Cerebellum (tissue), 4 donors: ENCODE measurements at places on chromosomes 2 and 18. TPM values are rescaled to one million over a fixed set of nuclear protein-coding genes. Genes with fewer than 3 reads are reported as not detected.

GRCh38 chr2:118032169-118033013, 18.5 kb upstream of the CCDC93 start:
- DNase-seq, result peak; percentile 28

DNA sequence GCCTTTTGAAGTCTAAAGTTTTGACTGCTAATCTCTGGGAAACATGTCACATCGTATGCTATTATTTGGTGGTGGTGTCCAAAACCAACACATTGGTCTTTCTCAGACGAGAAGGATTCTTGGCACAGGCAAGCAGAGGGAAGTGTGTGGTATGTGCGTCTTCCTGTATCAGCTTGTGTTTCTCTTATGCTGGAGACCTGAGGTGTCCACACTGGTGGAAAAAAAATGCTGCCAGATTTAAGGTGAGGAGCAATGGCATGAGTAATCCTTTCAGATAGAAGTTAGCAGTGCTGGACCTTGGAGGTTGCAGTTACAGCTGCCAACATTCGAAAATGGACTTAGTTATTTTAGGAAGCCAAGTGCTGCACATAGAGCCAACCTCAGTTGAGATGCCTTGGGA, 11.7 kb upstream of the FHL2 start:
- no peak for DNase-seq

DNA sequence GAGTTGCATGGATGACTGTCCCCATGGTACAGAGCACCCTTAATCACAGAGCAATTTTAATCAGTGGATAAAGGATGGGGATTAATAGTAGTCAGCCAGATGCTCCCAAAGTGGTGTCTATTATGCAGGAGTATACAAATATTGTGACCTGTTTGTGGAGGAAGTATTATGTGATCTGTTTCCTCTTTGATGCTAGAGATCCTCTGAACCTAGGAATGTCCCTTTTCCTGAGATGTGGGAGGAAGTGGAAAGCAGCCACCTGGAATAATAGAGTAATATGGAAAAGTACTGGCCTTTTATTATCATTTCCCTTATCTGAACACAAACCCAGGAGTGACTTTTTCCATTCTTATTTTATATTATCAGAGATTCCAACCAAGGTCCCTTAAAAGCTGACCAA, 94.2 kb upstream of the EFEMP1 start:
- no peak for DNase-seq

DNA sequence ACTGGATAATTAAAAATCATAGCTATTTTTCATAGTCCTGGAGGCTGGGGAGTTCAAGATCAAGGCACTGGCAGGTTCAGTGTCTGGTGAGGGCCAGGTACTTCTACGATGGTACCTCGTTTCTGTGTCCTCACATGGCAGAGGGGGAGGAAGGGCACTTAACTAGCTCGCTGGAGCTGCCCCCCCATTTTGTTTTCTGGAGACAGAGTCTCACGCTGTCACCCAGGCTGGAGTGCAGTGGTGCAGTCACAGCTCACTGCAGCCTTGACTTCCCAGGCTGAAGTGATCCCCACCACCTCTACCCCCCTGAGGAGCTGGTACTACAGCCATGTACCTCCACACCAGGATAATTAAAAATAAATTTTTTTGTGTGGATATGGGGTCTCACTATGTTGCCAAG, 40.3 kb downstream of the ASB1 start:
- no peak for DNase-seq

- DNase-seq, result peak; percentile 40
These were observed 782 bp downstream of the MTA3 start for GRCh38 chr2:42569116-42569711.

GRCh38 chr2:168686452-168687191, 115.8 kb upstream of the NOSTRIN start:
- DNase-seq, result no peak

DNA sequence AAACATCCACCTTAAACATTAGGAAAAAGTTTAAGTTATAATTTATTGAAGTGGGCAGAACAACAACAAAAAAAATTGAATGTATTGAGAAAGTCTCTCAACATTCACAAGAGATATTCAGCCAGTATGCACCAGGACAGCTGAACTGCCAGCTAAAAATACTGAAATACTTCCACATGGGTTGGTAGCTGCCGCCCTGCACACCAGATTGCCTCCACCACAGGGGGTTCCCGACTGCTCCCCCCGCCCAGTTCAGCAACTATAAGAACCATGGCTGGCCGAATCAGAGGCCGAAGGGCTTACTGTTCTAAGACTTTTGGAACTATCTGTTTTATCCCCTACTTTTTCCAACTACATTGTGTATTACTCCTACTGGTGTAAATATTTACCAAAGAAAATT, 150.0 kb upstream of the LRP1B start:
- DNase-seq, result peak; percentile 64

DNA sequence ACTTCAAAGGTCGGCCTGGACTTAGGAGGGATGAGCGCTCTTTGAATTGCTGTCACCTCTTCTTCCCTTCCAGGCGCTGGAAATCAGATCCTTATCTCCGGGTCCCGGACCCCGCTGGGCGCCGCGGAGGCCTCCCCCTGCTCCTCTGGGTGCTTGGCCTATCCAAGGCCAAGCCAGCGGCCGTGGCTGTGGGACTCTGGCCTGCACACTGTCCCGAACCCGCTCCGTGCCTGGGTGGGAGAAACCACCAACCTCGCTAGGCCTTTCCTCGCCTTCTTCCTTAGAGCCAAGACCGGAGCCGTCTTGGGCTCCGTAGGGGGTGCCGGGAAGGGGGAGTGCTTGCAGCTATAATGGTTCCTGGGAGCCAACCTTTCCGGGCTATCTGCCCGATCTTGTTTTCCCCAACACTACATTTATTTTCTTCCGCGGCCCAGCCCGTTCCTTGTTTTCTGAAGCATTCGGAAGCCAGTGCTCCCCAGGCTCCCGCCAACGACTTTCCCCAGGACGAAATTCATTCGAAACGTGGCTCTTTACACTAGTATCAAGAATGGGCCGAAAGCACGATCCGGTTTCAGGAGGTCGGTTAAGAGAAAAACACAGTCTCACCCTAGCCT, 2.4 kb downstream of the OSR1 start:
- DNase-seq, result no peak

GRCh38 chr2:98875081-98875728, 60.8 kb downstream of the CRACDL start:
- no peak for DNase-seq

GRCh38 chr2:155645791-155646190, 686.7 kb downstream of the NR4A2 start:
- DNase-seq, result no peak

DNA sequence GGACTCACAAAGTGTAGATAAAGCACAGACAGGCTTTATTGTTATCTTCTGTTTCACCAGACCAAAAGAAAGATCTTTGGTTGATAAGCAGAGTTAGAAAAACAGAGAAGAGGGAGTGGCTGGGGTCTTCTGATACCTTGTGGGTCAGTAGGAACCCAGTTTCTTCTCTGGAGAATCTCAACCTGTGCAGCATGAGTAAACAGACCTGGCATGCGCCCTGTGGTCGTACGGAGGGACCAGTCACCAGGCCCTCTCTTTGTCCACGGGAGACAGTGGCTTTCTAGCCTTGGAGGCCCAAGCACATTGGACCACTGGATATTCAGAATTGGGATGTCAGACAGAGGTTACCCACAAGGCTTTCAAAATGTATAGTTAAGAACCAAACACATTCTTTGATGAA, 418.9 kb upstream of the FANCL start:
- DNase-seq, result no peak

DNA sequence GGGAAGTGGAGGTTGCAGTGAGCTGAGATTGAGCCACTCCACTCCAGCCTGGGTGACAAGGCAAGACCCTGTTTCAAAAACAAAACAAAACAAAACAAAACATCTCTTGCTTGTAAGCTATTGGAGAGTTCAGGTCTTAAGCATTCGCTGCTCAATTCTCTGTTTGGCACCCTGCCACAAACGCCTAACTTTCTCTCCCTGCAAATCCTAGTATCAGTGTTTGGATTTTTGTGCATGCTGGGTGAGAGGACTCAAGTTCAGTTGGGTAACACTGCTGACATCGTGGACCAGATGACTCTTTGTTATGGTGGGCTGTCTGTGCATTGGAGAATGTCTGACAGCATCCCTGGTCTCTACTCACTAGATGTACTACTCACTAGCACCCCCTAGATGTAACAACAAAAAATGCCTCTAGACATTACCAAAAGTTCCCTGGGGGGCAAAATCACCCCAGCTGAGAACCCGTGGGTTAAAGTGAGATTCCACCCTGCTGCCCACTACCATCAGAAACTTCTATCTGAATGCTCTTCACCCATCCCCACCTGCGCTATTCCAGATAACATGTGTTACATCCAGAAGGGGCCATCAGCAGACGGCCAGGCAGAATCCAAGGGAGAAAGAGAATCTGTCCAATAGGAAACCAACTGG, 50.9 kb downstream of the CACNB4 start:
- no peak for DNase-seq

DNA sequence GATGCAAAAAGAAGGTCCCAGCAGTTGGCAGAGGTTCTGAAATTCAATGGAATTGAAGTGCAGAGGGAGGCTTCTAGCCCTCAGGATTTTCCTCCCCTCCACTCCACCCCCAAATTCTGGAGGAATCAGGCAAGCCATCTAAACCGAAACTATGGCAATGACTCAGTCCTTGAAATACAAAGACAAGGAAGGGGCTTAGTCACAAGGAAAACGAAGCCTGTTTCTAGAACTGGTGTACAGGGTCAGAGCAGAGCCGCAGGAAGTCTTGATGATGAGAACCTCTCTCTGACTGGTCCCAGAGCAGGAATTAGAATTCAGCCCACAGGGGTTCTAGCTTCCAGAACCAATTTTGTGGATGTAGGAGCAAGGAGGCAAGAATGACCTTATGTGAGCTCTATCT, 111.7 kb upstream of the SCN1A start:
- no peak for DNase-seq

DNA sequence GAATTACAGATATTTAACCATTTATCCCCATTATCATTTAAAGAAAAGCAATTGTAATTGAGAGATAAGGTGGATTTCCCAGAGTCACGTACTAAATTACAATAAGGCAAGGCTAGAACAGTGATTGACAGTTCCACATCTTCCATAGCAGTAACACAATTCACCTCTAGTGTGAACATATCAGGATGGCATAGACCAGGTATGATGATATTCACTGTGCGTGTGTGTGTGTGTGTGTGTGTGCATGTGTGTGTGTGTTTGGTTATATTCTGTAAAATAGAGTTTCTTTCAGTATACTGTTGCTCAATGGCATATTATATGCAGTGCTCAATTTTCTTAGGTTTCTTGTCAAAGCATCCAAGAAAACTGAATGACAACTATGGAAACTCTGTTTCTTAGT, 1.7 kb downstream of the SCN2A start:
- DNase-seq, result peak; percentile 28

DNA sequence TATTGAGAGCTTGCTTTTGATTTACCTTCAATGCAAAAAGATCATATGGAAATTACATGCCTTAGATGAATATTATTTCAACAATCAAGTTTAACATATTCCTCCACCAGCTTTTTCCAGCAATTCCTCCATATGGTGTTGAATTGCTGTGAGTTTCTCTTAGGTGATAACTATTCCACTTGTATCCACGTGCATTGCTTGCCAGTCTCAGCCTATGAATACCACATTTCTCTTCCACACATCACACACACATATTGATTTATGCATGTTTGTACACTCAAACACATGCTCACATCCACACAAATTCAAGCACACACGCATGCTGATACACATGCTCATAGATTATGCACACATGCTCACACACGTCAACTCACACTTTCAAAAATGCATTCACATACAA, 770.0 kb upstream of the LINC00305 start:
- DNase-seq, result no peak

DNA sequence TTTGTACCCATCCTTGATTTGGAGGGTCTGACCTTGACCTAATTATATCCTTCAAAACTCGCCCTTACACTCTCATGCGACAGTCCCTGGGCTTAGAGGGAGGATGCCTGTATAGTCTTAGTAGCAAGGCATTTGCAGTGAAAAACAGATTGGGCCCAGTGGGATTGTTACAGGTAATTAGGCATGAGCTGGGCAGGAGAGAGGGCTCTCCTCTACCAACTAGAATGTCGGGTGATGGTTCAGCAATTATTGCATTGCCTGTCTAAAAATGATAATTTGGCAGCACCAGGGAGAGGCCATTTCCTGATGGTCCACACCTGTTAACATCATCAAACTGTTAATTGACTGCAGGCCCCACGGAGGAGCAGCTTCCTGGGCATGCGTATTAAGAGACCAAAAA, 32.4 kb downstream of the COMMD1 start:
- DNase-seq, result peak; percentile 72

- DNase-seq, result no peak
These were observed 52.2 kb downstream of the ODC1 start for GRCh38 chr2:10395893-10396292.

GRCh38 chr18:77178559-77178958, 46.0 kb upstream of the MBP start:
- no peak for DNase-seq

DNA sequence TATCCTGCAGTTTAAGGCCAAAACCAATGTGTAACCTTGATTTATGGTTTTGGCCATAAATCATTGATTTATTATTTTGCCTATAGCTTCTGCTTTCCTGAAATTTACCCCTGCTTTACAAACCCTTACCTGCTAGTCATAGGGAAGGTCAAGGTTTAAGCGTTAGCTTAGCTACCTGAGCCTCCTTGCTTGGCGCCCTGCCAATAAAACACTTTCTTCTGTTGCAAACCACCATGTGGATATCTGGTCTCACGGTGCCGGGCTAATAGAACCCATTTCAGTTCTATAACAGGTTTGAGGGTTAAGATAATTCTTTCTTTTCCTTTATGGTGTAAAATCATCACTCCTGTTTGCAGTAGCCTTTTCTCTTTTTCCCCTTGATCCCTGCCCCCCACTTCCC, 72.2 kb downstream of the PDK1 start:
- DNase-seq, result no peak

DNA sequence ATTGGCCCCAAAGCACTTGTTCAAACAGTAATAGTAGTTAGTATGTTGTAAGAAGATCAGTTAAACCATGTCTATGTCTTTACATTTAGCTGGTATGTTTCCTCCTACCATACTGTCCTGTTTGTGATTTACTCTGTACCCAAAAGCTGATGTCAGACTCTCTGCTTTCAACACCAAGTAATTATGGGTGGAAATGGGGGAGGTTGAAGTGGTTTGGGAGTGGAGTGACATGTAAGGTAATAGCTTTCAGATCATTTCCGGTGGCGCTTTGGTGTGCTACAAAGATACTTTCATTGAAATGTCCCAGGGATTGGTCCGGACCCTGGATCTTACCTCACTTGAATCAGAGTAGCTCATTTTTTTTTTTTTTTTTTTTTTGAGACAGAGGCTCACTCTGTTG, 39.7 kb upstream of the TGIF1 start:
- no peak for DNase-seq

- DNase-seq, result no peak
These were observed 81.5 kb upstream of the ARL4C start for GRCh38 chr2:234578389-234578788.

GRCh38 chr2:142682528-142682927, 194.9 kb upstream of the KYNU start:
- no peak for DNase-seq

DSG1 gene
- total RNA-seq, result 0.27 TPM

CYP26B1 gene
- total RNA-seq, result 47.5 TPM

SCN7A gene
- total RNA-seq, result 4.9 TPM

ANXA4 gene
- total RNA-seq, result 6.0 TPM

PKDCC gene
- 30.9 TPM for total RNA-seq
